ENCODE measurements at places on chromosomes 16 and 17.

- DNase-seq = peak; percentile 41
Measured at GRCh38 chr17:78717431-78717980, 64.6 kb downstream of the CYTH1 start.

DNA sequence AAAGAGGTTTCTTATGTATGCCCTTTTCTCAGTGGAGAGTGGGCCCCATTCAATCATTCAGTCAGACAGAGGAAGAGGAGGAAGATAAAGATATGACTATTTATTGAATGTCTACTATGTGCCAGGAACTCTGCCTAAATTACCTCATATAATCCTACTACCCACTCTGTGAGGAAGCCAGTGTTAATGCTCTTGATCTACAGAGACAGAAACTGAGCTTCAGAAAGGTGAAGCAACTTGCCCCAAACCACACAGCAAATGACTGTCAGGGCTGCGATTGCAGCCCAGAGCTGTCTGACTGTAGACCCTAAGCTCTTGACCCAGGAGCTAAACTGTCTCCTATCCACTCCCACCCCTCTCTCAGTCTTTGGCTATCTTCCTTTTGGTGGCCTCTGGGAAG, 8.4 kb downstream of the SRCIN1 start:
- DNase-seq = no peak

- no peak for DNase-seq
Measured at GRCh38 chr17:55654821-55655220, 67.8 kb downstream of the TMEM100 start.

- DNase-seq = no peak
Measured at GRCh38 chr17:75250009-75250471, 11.4 kb downstream of the GGA3 start.

DNA sequence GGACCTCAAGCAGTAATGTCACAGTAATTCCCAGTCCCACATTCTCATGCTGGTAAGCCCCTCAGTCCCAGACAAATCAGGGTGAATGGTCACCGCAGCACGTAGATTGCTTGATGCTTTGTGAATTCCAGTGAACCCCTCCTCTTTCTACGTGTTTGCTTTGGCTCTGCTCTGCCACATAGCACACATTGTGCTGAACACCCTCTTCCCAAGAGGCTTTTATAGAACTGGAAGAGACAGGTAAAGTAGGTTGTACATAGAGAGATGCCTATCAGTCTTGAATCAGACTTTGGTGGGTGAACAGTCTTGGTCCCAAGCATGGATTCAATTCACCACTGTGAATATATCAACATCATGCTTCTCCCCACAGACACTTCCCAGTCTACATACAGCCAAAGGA, 579 bp upstream of the KRTAP9-6 start:
- no peak for DNase-seq
